ENCODE measurements at places on chromosomes 6 and 20.

DNA sequence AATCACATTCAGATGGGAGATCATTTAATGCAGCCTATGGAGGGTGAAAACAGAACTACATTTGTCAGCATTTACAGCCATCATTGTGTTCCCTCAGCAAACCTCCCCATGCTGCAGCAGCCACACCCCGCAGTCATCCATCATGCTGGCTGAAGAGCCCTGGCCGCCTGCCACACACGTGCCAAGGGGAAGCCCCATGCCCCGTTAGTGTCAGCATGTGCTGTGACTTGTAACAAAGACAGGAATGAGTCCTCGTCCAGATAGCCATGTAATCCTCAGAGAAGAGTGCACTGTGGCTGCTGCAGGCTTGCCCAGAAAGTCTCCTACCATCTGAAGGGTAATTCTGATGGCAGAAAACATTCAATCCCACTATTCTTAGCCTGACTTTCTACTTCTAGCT, 1097.8 kb downstream of the KIF16B start:
- no peak for DNase-seq

- no peak for DNase-seq
These were observed 259.3 kb downstream of the ERMARD start for GRCh38 chr6:170010665-170011203.

- DNase-seq: no peak
These were observed 26.2 kb downstream of the TTBK1 start for GRCh38 chr6:43269273-43270007.

- DNase-seq: no peak
These were observed 250.9 kb upstream of the PDE10A start for GRCh38 chr6:165913676-165914570.

DNA sequence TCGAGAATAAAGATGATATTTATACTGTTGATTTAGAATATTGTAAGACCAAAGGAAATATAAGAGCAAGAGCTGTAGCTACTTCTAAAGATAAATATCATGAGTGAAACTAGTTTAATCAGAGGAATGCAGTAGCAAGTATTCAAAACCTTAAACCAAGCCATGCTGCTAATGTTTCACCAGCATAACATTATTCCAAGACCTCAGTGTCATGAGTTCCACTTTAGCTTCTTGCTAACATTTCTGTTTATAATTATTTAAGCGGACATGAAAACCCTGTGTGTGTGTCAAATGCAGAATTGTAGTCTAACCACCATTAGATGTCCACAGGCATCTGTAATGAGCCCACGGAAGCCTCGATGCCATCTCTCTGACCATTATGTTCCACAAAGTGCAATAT, 752.6 kb upstream of the MARCKS start:
- DNase-seq: no peak

DNA sequence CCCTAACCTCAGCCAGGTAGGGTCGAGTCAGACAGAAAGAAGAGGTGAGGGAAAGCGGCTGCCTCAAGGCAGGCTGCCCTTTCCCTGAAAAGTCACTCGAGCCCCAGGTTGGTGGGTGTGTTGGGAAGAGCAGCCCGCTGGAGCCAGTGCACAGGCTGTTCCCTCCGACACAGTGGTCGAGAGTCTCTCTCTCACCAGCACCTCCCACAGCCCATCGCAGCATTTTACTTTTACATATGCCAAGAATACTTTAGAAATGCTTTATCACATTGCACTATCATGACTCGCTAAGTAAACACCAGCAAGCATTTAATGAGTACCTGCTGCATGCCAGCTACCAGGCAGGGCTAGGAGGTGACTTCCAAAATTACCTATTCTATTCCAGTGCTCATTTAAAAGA, 1.7 kb downstream of the PRPH2 start:
- no peak for DNase-seq

GRCh38 chr6:701700-702479, 9.0 kb upstream of the EXOC2 start:
- no peak for DNase-seq

GRCh38 chr6:135334169-135334568, 153.1 kb downstream of the MYB start:
- no peak for DNase-seq

DNA sequence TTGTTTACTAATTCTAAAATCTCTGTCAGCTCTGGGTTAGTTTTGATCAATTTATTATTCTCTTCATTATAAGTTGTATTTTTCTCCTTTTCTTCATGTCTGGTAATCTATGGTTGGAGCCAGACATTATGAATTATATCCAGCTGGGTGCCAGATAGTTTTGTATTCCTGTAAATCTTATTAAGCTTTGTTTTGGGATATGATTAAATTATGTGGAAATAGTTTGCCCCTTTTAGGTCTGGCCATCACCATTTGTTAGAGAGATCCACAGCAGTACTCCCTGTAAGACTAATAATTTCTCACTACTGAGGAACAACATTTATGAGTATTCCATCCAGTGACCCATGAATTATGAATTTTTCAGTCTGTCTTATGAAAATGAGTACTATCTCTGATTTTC, 20.9 kb upstream of the SLC17A1 start:
- no peak for DNase-seq

GRCh38 chr6:49563006-49563886, 12.8 kb downstream of the C6orf141 start:
- no peak for DNase-seq

GRCh38 chr20:1856424-1856823, 38.8 kb upstream of the SIRPA start:
- DNase-seq: no peak

DNA sequence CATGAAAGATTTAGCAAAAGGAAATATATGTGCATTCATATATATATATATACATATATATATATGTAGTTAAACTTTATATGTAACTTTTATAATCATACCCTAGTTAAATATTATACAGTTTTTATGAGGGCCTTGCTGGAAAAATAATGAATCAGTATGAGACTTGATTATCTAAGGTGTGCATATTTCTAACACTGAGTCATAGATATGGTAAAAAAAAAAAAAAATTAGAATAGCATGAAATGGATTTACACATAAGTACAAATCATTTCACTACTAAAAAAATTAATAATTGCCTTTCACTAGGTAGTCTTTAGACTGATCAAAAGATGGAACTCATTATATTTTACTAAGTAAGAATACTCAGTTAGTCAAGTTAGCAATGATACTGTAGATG, 51.3 kb upstream of the DST start:
- DNase-seq: no peak

GRCh38 chr20:19973961-19974629, 43.1 kb upstream of the NAA20 start:
- peak; percentile 58 for DNase-seq

DNA sequence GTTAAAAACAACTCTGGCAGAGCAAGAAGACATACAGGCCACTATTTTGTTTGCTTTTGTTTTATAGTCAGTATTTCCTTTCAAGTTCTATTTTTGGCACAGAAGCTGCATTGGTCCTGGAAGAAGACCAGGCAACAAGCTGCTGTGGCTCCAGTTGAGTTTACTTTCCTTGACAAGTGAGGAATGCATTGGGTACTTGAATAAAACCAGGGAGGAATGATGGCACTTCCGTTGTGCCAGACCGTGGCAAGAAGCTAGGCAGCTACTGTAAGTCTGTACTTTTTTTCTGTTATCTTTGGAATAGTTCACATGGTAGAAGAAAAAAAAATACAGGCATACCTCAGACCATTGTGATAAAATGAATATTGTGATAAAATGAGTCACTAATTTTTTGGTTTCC, 66.3 kb downstream of the NCOA3 start:
- DNase-seq: peak; percentile 21

GRCh38 chr6:30312266-30312665, 14.5 kb upstream of the TRIM39 start:
- no peak for DNase-seq

DNA sequence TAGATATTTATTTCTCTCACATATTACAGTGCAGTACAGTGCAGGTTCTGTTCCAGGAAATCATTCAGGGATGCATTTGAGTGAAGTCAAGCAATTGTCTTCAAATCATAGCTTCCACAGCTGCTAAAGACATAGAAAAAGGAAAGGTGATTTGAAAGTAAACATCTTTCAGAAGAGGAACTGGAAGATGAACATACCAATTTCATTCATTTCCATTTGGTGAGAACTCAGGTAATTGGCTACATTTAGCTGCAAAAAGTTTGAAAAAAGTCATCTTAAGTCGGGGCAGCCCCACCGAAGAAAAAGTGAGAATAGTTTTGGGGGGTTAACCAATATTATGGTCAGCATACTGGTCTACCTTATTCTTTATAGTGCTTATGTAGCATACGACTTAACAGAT, 61.4 kb upstream of the IL20RA start:
- DNase-seq: no peak

GRCh38 chr6:81793821-81794475, 41.5 kb upstream of the TENT5A start:
- no peak for DNase-seq
